ENCODE measurements at places on chromosomes 5 and 9.

GRCh38 chr9:70435948-70436347 is 21.5 kb upstream of the KLF9 start:
- DNase-seq, result peak; percentile 47

GRCh38 chr5:61207884-61208283 is 45.6 kb upstream of the SMIM15 start:
- peak; percentile 35 for DNase-seq

DNA sequence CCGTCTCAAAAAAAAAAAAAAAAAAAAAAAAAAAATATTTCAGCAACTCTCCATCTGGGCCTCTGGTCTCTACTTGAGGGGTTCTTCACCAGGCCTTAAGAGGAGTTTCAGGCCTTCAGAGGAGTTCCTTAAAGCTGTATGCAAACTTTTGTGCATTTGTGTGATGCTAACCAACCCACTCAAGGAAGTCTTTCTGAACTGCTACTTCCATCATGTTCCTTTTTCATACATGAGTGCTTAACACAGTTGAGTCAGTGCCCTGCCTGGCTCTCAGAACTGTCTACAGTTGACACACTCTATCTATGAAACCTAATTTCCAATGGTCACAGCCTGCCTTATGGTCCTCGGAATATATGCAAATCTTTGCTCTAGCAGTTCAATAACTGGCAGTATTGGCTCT is 146.5 kb downstream of the MEF2C start:
- DNase-seq, result no peak

DNA sequence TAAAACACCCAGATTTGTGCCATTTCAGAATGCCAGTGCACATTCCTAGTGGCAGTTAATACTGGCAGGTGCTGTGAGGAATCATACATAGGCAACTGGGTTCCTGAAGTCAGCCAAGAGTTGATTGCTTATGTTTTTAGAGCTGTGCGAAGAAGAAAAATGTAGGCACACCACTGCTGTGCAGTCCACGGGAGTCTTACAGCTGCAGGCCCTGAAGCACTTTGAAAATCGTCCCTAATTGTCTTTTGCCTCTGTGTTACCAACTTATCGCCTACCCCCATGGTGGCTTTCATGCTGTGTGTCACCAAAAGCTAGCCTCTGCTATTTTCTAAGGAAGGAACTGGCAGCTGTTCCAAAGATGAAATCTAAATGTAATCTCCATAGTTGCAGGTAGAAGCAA is 263.9 kb downstream of the ARRDC3 start:
- no peak for DNase-seq

- no peak for DNase-seq
Observed at GRCh38 chr5:173646692-173647091, 30.2 kb upstream of the BOD1 start.
